ENCODE measurements at places on chromosomes 5 and 9.

DNA sequence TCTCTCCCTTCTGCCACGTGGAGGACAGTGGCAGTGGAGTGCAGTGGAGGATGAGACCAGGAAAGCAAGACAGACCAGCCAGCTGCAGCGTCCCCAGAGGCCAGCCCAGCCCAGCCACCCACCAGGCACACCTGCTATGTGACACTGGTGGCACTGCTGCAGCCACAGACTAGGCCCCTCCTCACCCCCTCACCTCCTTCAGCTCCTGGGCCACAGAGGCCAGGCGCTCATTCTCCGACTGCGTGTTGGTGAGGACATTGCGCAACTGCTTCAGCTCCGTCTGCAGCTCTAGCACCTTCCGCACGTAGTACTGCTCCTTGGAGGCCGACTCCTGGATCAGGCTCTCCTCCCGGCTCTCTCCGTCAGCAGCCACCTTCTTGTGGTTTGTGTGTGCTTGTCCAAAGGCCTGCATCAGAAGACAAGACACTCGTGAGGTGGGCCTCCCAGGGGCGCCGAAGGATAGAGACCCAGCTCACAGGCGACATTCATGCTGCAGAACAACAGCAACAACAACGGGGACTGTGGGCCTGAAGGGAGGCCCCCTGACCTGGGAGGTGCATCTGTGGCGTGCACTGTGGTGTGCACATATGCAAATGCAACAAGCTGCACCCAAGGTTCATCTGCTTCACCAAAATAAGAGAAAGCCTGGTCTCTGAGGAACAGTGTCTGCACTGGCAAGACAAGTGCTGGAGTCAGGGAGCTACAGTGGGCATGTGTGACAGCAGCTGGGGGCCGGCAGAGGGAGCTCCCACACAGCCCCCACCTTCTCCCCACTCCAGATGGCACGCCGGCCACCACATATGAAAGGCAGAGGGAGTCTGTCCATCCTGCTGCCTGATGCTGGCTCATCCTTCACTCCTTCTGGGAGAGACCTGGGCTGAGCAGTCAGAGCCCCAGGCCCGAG lies 35.5 kb downstream of the BICD2 start:
- no peak for DNase-seq

GRCh38 chr9:35070823-35071813 lies 1.3 kb downstream of the VCP start:
- DNase-seq: no peak

GRCh38 chr9:133787754-133788025 lies 49.5 kb upstream of the SARDH start:
- DNase-seq: no peak

DNA sequence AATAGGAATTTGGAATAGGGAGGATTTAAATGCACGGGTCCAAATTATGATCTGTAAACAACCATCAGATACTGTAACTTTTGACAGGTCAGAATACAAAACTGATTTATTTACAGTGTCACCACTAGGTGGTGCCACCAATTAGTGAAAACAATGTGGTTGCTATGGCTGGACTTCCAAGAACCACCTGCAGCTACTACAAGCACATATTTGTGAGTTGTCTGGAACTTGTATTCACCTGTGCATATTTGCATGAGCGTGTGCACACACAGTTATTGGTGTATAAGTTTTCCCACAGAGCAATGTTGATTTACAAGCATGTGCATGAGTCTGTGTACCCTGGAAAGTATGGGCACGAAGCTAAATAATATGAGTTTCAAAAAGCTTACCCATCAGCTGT lies 3.0 kb upstream of the HRCT1 start:
- no peak for DNase-seq

- DNase-seq: no peak
These were observed 6.6 kb upstream of the FAM151B start for GRCh38 chr5:80481019-80481893.

Data from activated CD8-positive, alpha-beta memory T cell treated with anti-CD3 and anti-CD28 coated beads for 1 hour (primary cell).